Stimulated activated CD8-positive, alpha-beta memory T cell treated with anti-CD3 and anti-CD28 coated beads, Interleukin-7, amount 100 ng/mL, for 1 hour (primary cell): ENCODE measurements at places on chromosomes 1 and 21.

DNA sequence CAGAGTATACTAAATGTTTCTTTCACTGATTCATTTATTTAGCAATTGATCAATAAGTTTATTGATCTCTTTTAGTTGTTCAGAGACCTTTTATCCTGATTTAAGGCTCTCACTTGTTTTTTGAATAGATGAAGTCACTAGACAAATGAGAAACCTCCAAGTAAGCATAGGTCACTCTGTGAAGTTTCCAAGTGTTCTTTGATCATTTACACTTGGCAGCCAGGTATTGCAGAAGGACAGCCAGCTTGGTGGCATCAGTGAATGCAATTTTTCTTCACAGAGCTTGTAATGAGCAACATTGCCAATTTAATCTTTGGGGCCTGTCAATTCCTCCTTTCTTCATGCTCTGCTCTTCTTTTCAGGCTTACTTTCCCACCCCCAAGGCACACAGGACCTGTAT lies 413.0 kb downstream of the OMA1 start:
- no peak for DNase-seq

DNA sequence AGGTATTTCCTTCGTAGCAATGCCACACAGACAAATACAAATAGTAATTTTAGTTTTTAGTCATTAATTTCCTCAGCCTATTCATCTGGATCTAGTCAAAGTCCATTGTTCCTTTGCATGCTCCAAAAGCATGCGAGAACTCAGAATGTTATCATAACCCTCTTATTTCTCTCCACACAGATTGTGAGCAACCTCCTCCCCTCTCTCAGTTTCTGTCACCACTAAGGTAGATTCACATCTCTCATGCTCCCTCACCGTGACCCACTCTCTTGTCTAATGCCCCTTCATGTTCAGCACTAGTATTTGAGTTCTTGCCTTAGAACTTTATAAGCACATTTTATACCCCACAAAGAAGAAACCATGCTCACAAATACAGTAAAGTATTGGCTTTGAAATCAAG lies 582.4 kb downstream of the PLA2G4A start:
- no peak for DNase-seq

DNA sequence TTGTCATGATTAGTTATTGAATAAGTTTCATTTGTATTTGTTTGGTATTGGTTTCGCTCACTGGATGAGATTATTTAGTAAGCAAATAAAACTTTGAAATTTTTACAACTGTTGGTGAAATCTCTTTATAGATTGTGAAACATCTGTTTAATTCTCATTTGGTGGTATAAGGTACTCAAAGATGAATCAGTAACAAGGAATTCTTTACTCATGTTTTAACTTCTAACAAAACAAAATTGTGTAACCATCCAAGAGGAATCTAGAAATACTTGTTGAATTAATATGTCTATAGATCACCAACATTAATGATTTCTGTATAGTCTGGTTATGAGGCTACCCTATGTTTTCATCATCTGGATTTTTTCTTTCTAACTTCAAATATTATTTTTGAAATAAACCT lies 62.8 kb upstream of the USP25 start:
- no peak for DNase-seq

- DNase-seq, result no peak
Measured at GRCh38 chr1:20224546-20224945, 38.2 kb upstream of the PLA2G2C start.

GRCh38 chr1:197838836-197839235 lies 63.6 kb upstream of the DENND1B start:
- DNase-seq, result no peak

DNA sequence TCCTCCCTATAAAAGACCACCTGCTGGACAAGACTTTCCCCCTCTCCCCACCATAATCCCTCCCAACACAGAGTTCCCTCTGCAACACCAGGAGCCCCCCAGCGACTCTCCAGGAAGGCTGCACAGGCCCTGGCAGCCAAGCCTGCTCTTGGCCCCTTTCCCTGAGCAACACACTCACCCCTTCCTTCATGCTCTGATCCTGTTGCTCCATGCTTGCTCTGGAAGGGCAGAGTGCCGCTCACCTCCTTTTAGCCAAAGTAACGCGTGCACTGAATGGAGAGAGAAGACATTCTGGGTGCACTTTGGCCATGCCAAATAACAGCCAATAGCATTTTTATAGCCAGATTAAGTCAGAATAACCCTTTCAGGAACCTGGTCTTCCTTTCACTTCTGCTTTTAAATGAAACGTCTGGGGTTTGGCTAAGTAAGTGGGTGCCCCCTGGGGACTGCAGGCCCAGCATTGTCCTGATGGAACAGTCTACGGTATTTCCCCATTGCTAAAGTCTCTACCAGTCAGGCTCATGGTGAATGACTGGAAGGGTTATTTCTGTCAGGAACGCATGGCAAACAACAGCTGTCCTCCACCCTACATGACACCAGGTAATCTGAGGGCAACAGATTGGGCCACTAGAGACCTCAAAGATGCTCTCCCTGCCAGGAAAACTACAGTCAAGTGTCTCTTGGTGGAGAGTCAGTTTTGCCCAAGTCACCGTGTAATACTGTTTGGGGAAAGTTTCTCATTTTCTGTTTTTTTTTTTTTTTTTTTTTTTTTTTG lies at the start of gene SLC2A5:
TSS of gene SLC2A5 (minus strand) at position 310 of the 775 bp plus-strand sequence. CDS start at position 211, 99 bp downstream.
- DNase-seq, result no peak

- DNase-seq, result no peak
Measured at GRCh38 chr1:51989582-51990477, 670 bp downstream of the RAB3B start.

DNA sequence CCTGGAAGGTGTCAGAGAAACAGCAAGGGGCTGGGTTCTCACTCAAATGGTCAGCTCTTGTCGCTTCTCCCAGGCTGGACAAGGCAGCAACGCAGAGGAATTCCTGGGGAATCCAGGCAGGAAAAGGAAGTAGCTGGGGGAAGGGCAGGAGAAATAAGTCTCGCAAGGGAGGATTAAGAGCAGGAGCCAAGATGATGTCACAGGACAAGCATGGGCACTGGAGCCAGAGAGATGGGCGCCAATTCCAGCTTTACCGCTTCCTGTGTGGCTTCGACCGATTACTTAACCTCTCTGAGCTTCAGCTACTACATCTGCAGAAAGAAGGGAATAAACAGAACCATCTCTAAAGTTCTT lies 70.5 kb downstream of the SSBP3 start:
- no peak for DNase-seq
